ENCODE measurements at places on chromosomes 4 and X.

GRCh38 chrX:47458528-47458927, 24.5 kb downstream of the ZNF41 start:
- DNase-seq, result no peak

GRCh38 chr4:4590546-4590945, 48.7 kb upstream of the STX18 start:
- DNase-seq, result no peak

GRCh38 chrX:123550829-123551228, 182.0 kb downstream of the THOC2 start:
- DNase-seq, result no peak

DNA sequence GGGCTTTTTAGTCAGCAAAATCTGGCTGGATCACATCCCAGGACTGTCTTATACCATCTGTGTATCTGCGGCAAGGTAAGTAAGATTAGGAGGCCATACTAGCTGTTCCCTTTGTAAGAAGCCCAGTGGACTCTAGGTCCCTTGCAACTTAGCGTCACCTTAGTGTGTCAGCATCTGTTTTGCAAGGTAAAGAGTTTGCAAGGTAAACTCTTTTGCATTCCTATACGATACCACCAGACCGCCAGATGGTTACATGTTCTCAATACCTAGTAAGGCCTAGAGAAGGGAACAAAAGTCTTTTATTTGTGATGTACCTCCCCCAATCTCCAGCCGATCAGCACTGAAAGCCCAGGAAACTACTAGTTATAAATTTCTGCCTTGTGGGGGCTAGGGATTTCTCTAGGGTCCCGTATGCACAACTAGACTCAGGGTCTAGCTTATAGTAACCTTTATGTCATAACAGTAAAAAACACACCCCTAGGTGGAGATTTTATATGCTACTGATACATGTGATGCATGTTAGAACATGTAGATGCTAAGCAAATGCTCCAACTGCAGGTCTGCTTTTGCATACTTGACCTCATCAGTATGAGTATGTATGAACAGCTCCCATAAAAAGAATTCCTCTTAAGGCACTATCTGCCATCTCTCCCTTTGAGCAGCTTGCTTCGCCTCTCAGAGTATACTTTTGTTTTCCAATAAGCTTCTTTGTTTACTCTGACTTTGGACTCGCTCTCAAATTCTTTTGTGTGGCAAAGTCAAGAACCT, 78.4 kb downstream of the KCNIP4 start:
- DNase-seq, result no peak

DNA sequence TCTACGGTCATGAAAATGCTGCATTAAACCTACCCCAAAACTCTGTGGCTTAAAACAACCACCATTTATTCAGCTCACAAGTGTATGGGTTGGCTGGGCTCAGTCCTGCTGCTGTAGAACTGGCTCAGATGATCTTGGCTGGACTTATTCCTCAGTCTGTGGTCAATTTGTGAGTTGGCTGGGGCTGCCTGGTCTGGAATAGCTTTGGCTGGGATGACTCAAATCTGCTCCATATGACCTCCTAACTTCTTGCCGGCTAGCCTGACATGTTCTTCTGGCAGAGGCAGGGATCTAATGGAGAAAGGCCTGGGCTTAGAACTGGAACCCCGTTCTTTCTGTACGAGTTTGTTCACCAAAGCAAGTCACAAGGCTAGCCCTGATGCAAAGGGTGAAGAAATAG, 71.7 kb downstream of the CFAP299 start:
- no peak for DNase-seq

- no peak for DNase-seq
Measured at GRCh38 chrX:12241026-12241425, 102.8 kb downstream of the FRMPD4 start.

DNA sequence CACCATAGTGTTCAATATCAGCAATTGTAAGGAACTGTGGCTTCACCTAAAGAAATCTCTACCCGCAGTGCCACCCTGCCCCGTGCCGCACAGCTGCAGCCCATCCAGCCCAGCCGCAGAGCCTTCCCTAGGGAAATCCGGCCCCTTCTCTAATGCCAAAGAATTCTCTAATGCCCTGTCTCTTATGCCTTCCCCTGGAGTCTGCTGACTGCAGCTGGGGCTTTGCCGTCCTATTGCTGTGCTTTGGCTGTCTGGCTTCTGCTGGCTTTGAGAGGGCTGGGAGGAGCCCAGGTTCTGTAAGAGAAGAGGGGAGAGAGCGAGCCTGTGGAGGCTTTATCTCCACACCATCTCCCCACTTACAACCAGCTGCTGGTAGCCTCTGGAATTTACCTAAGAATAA, 85.9 kb upstream of the HELT start:
- DNase-seq, result no peak

GRCh38 chr4:147994491-147995385, 262.9 kb downstream of the ARHGAP10 start:
- no peak for DNase-seq

DNA sequence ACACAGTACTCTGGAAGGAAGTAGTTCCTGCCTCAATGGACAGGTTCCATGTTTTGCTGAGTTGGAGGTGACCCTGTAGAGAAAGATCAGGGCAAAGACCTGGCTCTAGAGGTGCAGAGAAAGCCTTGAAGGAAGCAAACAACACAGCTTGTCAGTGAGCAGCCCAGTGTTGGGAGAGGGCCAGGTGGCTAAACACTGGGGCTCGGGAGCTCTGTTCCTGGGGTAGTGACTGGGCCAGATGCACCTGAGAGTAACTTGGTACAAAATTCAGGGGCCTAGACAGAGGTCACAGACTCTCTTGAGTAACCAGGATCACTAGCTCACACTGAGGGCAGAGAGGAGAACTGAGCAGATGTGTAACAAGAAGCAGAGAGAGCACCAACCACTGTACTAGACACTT, 138.4 kb upstream of the NALF2 start:
- DNase-seq, result no peak

GRCh38 chr4:151486168-151486567, 77.2 kb downstream of the FHIP1A start:
- DNase-seq, result no peak

GRCh38 chr4:67571975-67572374, 13.4 kb downstream of the STAP1 start:
- DNase-seq, result no peak

DNA sequence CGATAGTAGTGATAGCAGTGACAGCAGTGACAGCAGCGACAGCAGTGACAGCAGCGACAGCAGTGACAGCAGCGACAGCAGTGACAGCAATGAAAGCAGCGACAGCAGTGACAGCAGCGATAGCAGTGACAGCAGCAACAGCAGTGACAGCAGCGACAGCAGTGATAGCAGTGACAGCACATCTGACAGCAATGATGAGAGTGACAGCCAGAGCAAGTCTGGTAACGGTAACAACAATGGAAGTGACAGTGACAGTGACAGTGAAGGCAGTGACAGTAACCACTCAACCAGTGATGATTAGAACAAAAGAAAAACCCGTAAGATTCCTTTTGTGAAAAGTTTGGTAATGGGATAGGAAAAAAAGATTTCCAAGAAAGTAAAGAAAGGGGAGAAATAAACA, 7.9 kb downstream of the DSPP start:
- no peak for DNase-seq

GRCh38 chr4:26596843-26597242, 13.0 kb downstream of the TBC1D19 start:
- no peak for DNase-seq

- no peak for DNase-seq
Measured at GRCh38 chr4:140806163-140806562, 50.0 kb upstream of the TBC1D9 start.

- no peak for DNase-seq
Measured at GRCh38 chr4:33013282-33013681, 2293.1 kb downstream of the PCDH7 start.

- DNase-seq, result no peak
Measured at GRCh38 chr4:17517664-17518063, 2.7 kb downstream of the CLRN2 start.

GRCh38 chrX:103309860-103310554, 783 bp downstream of the BEX2 start:
- no peak for DNase-seq

GRCh38 chr4:109532182-109532581, 27.9 kb upstream of the MCUB start:
- DNase-seq, result no peak

GRCh38 chr4:5554376-5554775, 154.0 kb downstream of the EVC2 start:
- DNase-seq, result no peak

DNA sequence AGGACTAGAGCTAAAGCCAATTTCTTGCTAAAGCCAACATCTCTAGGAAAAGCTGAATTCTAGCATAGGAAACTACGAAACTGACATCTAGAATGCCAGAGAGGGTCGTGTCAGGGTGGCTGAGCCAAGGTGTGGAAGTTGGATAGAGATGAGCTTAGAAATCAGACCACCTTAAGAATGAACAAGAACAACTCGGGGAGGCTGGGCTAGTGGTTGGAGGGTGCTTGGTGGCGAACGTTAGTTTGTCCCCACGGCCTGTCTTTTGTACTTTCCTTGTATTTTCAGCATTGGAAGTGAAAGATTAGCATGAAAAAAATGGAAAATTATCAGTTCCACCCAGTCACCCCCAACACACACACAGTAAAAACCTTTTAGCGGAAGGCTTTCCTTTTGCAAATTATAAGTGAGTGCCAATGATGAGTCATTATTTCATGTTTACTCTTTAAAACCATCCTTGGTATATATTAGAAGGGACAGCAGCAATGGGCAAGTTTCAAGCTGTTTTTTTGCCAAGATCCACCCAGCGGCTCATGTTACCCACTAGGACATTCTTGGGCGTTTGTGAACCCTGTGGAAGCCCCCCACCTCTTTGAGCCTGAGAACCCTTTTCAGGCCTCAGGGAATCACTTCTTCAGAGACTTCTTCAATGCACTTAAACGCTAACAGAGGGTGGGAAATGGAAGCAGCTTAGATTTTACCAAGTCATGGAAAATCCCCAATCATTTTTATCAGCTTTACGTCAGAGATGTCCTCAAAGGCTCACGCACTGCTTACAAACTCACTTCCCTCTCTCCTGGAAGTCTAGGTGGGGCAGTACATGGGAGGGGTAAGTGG, 4.9 kb upstream of the PPEF1 start:
- DNase-seq, result no peak
